ENCODE measurements at places on chromosomes 1 and 21. TPM values are rescaled to one million over a fixed set of nuclear protein-coding genes. Genes with fewer than 3 reads are reported as not detected.

DNA sequence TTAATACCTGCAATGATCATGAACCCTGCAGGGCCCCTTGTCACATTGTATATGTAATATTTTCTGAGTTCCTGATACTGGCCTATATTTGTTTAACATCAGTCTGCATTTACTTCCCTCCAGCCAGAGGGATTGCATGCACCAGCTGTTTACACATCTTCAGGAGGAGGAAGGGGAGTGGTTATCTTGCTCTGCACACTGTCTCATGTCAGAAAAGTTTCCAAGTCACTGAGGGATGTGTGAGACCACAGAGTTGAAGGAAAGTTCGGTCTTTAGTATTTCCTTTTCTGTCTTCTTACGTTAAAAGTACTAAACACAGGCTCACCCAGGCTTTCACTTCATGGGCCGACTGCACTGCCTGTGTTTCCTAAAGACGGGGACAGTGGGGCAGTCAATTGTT lies 574.1 kb downstream of the LMO4 start:
- peaks cover 4% of the 10 kb centered on the region for H3K4me1 ChIP-seq
- no peak for DNase-seq
- H3K4me3 ChIP-seq, result no peak overlapping the region
- H3K36me3 ChIP-seq, result no peaks in the 10 kb centered on the region
- H3K27ac ChIP-seq, result no peak overlapping the region
- peaks cover 3% of the 10 kb centered on the region for H3K27me3 ChIP-seq

GRCh38 chr1:43509007-43509739 lies 21.5 kb upstream of the PTPRF start:
- no peaks in the 10 kb centered on the region for H3K4me1 ChIP-seq
- H3K27ac ChIP-seq, result no peak overlapping the region
- H3K27me3 ChIP-seq, result no peaks in the 10 kb centered on the region
- H3K4me3 ChIP-seq, result no peak overlapping the region
- DNase-seq, result peak; percentile 7

- H3K27ac ChIP-seq, result no peak overlapping the region
- H3K36me3 ChIP-seq, result peaks cover 57% of the 10 kb centered on the region
- H3K4me1 ChIP-seq, result no peaks in the 10 kb centered on the region
- no peak for DNase-seq
- no peaks in the 10 kb centered on the region for H3K27me3 ChIP-seq
These were observed 146.8 kb downstream of the COL11A1 start for GRCh38 chr1:102961549-102961948.

The EDN2 gene
- total RNA-seq, result not detected

DNA sequence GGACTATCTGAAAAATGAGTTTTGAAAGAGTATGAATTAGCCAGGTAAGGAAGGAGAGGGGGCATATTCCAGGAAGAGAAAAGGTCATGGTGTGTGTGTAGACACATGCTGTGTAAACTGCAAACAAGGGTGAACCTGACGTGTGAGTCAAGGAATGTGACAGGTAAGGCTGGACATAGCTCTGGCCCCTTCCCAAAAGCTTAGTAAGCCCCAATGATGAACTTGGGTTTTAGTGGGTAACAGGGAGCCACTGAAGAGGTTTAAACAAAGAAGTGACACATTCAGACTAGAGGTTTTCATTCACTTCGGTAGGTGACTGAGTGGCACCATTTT lies 36.7 kb downstream of the EGLN1 start:
- H3K36me3 ChIP-seq, result peaks cover 3% of the 10 kb centered on the region
- H3K27me3 ChIP-seq, result no peaks in the 10 kb centered on the region
- no peak for DNase-seq
- H3K4me1 ChIP-seq, result peaks cover 21% of the 10 kb centered on the region

The HCRTR1 gene
- total RNA-seq, result 0.50 TPM

Data from osteocyte (in vitro differentiated cells).